ENCODE measurements at places on chromosomes 7 and 10. TPM values are rescaled to one million over a fixed set of nuclear protein-coding genes. Genes with fewer than 3 reads are reported as not detected.

Gene NUTM2D
- total RNA-seq = 0.87 TPM

- no peak for DNase-seq
Measured at GRCh38 chr7:68547799-68548198, 1050.5 kb upstream of the AUTS2 start.

Gene CALHM2
- 0.87 TPM for total RNA-seq

Gene ANKRD30A
- total RNA-seq = not detected

DNA sequence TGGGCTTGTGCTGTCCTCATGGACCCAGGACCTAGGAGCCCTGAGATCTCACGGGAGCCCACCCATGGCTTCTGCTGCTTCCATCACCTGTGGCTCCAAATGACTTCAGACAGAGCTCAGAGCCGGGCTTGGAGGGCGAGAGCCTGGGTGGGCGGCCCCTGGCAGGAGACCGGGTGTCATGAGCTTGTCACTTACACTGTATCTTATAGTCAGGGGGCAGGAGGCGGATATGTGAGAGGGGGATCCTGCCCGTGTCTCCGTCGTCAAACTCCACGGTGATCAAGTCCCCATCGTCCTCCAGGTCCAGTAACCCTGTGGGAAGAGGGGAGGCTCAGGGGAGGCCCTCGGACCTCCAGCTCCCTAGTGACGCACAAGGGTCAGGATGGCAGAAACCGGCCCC lies 33.0 kb downstream of the SLC29A4 start:
- no peak for DNase-seq

DNA sequence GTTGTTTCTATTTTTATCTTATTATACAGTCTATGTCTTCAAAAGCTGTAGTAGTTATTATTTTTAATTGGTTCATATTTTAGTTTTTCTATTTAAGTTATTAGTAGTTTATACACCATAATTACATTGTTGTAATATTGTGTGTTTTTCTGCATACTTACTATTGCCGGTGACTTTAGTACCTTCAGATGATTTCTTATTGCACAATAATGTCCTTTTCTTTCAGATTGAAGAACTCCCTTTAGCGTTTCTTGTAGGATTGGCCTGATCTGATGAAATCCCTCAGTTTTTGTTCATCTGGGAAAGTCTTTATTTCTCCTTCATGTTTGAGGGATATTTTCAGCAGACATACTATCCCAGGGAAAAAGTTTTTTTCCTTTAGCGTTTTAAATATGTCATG lies 74.3 kb upstream of the CREB5 start:
- no peak for DNase-seq

DNA sequence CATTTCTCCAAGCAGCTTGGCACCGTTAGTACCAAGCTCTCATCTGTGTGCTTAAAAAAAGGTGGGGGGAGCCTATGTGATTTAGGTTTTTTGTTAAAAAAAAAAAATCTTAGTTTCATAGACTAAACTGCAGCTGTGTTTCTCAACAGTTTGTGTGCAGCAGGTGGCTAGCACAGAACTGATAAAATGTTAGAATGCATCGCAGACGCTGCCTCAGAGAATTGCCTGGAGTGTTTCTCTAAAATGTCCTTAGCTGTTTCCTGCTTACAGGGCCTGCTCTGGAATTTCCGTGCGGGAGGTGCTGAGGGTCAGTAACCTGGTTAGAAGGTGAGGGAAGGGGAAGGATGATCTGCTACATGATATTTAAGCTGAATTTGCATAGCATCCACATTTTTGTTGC lies 268.9 kb downstream of the PLXDC2 start:
- no peak for DNase-seq

Gene PNLIPRP3
- not detected for total RNA-seq

Gene MBL2
- total RNA-seq = not detected

GRCh38 chr10:51196508-51197175 lies 122.4 kb downstream of the PRKG1 start:
- no peak for DNase-seq

Gene ELFN1
- 0.15 TPM for total RNA-seq

Gene NPY4R2
- 1.6 TPM for total RNA-seq

DNA sequence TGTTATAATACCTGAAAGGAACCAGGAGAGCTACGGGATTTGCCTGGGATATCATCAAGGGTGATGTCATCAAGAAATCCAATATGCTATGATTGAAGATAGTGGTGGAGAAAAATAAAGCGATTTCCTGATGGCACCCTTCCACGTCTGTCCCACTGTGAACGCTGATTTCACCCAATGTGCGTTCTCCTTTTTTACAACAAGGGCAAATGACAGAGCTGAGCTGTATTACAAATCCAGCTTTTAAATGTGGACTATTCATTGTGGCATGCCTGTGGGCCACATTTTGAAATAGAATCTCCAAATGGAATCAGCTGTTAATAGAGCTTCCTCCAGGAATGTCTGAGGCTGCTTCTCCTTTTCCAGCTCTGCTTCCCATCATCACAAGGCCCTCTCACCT lies 23.3 kb downstream of the SLC13A4 start:
- DNase-seq = no peak

GRCh38 chr7:3892157-3892556 lies 591.1 kb downstream of the SDK1 start:
- DNase-seq = peak; percentile 60

Gene MKRN1
- 119 TPM for total RNA-seq

Gene CUZD1
- 0.69 TPM for total RNA-seq

Gene VPS41
- total RNA-seq = 164 TPM

DNA sequence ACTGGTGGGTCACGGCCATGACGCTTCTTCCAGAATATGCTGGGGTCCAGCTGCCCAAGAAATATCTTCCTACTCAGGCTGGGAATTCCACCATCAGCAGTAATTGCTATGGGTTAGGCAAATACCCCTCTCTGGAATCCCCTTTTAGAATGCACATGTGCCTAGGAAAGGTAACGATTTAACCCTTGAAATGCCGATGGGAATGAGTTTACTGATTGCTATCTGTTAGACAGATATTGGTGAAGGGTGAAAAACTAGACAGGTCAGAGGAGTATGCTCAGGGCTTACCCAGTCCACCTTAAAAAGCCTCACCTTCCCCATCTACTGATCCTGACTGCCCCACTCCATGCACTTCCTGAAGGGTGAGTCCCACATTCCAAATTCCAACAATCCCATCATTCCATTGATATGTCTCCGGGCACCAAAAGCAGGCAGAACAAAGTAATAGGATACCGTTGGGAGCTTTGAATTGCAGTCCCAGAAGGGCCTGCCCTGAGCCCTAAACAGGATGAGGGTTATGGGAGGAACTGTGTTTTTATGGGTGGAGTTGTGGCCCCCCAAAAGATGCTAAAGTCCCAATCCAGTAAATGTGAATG lies 59.3 kb downstream of the DLG5 start:
- no peak for DNase-seq

DNA sequence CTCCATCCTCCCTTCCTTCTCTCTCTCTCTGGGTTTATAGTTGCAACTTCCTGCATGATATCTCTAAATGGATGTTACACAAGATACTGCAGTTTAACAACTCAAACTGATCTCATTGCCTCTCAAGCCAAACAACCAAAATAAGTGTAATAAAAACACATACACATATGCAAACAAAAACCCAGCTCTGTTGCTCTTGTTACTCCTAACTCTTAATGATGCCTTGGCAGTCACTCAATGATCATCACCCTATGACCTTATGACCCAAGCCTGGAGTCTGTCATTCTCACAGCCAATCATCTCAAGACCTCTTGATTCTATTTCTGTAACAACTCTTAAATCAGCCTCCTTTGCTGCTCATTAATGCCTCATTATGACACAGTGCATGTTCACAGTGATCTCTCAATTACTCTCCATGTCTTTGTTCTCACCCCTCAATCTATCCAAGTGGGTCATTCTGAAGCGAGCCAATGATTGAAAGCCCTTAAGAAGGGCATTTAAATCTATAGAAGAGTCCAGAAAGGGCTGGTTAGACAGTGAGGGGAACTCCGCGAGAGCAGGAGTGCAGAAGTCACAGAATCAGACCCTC lies 210.9 kb downstream of the INHBA start:
- DNase-seq = no peak

DNA sequence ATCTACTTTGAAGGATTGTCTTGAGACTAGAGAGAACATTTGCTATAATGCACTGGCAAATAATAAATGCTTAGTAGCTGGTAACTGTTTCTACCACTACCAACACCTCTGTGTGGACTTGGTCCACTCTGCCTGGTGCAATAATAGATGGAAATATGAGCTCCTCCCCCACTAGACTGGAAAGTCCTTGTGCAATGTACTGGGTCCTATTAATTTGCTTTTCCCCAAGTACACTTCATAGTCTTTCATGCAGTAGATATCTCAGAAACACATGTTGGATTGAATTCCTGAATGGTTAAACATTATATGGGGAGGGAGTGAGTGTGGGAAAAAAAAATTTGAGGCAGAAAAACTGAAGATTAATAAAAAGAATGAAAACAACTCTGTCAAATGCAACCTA lies 119.3 kb downstream of the C10orf90 start:
- DNase-seq = peak; percentile 7

GRCh38 chr7:134504660-134505164 lies 22.7 kb upstream of the AKR1B10 start:
- peak; percentile 33 for DNase-seq

GRCh38 chr7:724298-724697 lies 2.2 kb upstream of the DNAAF5 start:
- no peak for DNase-seq

DNA sequence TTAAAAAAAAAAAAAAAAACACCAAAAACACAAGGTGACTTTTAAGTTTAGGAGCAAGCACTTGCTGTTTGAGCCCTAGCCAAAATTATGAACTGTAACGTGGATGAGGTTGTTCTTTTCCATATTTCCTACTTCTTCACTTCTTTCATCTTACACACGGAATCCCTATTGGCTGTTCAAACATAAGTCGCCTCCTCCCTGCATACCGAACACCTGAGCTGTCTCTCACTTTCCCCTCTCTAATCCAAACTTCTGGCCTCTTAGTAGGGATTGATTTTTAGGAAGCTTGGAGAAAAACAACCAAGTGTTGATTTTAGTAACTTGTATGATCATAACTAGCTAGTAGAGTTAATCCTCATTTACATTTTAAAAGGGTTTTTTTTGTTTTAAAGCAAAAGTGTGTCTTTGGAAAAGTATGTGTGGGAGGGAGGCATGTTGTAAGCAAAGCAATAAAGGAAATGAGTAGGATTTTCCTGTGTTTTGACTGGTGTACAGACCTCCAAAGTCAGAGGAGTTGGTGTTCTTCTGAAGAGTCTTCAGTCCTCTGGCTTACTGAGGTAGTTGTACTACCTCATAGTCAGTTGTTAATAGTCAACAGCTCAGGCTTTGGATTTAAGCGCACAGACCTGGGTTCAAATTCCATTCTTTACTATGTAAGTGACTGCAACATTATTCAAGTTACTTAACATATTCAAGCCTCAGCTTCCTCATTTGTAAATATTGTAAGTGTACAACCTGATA lies 39.3 kb downstream of the RABGEF1 start:
- DNase-seq = peak; percentile 47

Gene FAM241B
- total RNA-seq = 2.3 TPM

Gene STEAP1B
- total RNA-seq = 2.0 TPM

GRCh38 chr7:38704041-38704547 lies 72.9 kb upstream of the AMPH start:
- no peak for DNase-seq

Gene NEURL1
- 0.05 TPM for total RNA-seq

Gene UCMA
- total RNA-seq = not detected

Gene CYP2W1
- total RNA-seq = not detected

DNA sequence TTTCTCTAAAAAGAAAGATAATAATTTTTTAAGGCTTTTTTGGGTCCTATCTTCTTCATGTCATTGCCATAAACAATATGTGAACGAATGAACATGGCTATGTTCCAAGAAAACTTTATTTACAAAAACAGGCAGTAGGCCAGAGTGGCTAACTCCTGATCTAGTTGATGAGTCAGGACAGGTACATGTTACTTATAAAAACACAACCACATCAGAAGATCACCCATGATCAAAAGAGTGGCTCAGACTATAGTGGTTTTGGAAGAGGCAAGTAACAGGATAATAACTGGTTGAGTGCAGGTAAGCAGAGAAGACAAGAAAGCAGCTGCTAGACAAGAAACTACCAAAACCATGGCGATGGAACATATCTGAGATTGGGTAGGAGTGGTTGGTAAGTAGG lies 468.7 kb downstream of the KCNMA1 start:
- peak; percentile 69 for DNase-seq

DNA sequence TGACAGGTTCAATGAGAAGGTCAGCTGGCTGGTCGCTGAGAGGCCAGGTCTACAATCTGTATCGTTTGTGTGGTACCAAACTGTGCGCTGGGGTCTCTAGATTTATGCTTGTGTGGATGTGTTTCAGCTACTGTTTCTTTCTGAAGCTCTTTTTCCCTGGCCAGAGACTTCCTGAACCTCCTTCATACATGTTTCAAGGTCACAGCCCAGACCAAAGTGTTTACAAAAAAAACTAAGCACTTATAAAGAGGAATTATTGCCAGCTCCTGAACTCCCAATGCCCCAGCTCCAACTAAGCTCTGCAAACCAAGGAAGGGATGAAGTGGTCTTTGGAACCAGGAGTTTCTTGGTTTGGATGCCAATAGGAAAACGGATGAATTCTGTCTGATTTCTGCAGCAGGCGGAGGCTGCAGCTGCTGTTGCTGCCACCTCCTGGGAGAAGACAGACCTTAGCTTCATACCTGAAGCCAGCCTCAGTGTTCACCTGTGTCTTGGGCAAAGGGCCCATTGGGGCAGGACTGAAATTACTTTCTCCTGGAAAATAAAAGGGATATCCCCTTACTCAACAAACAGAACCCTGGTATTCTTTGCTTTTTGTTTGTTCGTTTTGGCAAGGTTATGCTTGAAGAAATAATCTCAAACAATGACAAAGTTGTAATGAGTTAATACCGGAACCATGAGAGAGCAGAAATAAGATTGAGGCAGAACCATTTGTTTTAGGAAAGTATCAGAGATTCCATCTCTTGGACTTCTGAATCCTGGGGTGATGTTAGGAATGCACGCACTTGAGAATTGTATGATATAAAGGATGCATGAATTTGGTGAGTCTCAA lies 24.6 kb upstream of the MKLN1 start:
- DNase-seq = peak; percentile 60

GRCh38 chr7:101814991-101815825 lies 2.2 kb upstream of the CUX1 start:
- DNase-seq = no peak

Gene SMKR1
- total RNA-seq = 1.0 TPM

Gene RPP30
- 45.7 TPM for total RNA-seq
